HCEC 1CT (cell line): ENCODE measurements at places on chromosomes 16 and 17.

DNA sequence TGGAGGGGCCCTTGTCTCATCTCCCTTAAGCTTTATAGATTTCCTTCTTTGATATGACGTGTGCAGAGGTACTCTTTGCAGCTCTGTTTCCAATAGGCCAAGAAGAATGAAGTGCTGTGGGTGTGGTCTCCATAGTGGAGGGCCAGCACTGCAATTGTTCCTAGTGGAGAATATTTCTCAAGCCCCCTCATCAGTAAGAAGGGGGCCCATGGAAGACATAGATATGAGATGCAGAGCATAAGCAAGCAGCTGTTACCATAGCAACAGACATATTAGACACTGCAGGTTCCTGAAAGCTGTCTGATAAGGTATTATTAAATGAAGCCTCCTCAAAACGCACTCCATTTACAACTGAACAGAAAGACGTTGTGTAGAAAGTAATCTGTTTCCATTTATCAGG, 240.7 kb downstream of the ZFHX3 start:
- DNase-seq, result no peak

DNA sequence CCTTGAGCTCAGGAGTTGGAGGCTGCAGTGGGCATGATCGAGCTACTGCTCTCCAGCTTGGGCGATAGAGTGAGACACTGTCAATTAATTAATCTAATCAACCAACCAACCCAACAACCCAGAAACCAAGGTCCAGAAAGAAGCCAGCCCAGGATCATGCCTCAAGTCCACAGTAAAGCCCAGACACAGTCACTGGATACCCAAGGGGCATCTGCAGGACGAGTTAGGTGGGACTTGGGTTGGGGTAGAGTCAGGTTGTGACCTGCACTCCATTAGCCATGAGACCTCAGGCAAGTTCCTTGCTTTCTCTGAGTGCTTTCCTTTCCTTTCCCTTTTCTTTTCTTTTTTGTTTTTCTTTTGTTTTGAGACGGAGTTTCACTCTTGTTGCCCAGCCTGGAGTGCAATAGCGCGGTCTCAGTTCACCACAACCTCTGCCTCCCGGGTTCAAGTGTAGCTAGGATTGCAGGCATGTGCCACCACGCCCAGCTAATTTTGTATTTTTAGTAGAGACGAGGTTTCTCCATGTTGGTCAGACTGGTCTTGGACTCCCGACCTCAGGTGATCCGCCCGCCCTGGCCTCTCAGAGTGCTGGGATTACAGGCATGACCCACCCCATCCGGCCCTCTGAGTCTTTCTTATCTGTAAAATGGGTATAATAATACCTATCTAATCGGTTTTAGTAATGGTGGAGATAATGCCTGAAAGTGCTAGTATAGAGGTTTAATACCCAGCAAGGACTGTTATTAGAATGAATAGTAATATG, 3.5 kb upstream of the HSD17B1 start:
- DNase-seq, result no peak

DNA sequence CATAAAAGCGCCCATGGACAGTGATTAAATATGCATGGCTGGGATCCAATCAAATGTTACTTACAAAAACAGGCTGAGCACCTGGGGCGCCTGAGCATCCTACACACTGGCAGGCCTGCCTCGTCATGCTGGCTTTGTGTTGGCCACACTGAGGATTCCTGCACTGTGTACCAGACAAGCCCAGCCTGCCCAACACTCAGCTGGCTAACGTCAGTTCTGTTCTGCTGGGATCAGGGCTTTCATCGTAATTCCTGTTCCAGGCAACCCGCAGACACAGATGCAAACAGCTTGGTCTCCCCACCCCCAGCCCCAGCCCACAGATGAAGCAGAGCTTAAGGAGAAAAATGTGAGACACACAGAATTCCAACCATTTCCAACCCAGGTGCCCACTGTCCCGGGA, 30.7 kb downstream of the PIMREG start:
- DNase-seq, result no peak

DNA sequence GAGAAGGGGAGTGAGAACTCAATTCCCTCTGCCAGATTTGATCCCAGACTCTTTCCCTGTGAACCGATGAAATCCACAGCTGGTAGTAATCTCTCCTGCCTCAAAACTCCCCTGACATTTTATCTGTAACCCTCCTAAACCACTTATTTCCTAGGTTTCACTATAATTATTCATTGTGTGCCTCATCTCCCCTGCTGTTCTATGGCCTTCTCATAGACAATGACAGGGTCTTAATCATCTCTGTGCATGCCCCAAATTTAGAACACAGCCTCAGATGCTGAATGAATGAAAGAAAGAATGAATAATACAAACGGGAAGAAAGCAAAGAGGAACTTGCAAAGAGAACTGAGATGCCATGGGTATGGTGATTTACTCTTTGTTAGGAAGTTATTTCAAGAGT, 451.1 kb downstream of the HS3ST3B1 start:
- DNase-seq, result no peak

DNA sequence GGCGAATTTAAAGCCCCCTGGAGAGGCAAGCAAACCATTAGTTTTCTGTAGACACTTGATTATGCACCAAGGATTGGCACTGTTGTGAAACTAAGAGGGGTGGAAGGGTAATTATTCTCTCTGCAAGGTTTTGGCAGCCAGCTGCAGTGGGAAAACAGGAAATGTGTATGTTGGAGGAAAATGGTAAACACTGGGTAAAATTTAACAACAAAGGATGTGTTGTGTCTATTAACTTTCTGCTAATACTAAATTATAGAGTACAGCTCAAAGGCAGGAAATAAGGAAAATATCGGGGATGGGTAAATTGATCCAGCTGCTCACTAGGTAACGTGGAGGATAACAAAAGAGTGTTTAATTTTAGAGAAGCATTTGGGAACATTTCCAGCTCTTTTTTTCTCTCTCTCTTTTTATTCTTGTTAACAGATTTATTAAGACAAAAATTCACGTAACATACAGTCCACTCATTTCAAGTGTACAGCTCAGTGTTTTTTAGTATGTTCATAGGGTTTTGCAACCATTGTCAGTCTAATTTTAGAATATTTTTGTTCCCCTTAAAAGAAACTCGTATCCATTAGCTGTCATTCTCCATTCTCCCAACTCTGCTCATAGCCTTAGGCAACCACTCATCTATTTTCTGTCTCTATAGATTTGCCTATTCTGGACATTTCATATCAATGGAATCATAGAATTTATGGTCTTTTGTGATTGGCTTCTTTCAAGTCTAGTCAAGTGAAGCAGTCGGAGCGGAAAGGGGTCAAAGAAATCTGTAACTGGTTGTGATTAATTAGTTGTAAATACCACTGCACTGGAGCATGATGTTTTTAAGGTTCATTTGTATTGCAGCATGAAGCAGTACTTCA, 41.8 kb downstream of the TANGO6 start:
- DNase-seq, result no peak

DNA sequence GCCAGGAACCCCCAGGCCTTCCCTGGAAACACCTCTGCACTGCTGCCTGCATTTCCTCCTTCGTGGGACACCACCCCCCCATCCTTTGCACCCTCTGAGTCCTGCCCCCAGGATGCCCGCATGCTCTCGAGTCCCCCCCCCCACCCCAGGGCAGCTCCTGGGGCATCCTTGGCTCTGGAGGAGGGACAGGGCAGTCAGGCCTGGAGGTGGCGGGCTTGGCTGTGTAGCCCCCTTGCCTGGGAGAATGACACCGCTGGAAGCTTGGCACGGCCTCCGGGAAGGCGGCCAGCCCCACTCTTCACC, 98.9 kb upstream of the GSE1 start:
- DNase-seq, result no peak

- DNase-seq, result no peak
Measured at GRCh38 chr16:15928261-15929104, 20.9 kb upstream of the ABCC1 start.
